Bronchial epithelial cell (primary cell): ENCODE measurements at places on chromosomes 7 and 10.

- no peak for DNase-seq
These were observed 85.4 kb upstream of the PDGFA start for GRCh38 chr7:604884-605531.

- DNase-seq = no peak
These were observed 14.9 kb upstream of the SLIT1 start for GRCh38 chr10:97200616-97201015.

DNA sequence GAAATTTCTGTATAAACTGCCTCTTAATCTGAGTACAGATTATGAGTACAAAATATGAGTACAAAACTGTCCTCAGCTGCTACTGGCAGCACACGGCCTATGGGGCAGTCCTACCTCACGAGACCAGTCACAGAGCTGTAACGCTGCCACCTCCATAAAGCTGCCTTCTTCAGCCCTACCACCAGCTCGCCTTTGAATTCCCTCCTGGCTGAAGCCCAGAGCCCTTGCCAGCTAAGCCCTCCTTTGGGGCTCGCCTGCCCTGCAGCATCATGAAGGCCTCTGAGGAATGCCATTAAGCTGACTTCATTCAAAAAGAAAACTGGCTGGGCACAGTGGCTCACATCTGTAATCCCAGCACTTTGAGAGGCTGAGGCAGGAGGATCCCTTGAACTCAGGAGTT, 180.0 kb upstream of the SH2B2 start:
- no peak for DNase-seq

DNA sequence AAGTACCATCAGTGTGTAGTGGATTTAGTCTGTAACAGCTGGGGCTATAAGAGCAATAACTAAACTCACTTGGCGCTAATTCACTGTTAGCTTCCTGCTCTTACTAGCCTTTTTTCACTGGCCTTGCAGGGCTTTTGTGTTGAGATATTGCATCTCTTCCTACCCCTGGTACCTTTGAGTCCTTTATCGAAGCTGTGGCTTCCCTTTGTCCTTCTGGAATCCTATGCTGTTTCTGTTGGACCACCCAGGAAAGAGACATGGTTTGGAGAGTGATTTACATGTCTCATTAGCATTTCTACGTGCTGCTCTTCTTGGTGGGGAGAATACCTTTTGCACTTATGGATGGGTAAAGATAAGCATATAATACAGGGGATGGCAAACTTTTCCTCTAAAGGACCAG, 103.8 kb downstream of the MLLT10 start:
- no peak for DNase-seq

GRCh38 chr7:151035026-151035717, 6.9 kb downstream of the ABCB8 start:
- no peak for DNase-seq

GRCh38 chr7:70380421-70381015, 751.4 kb upstream of the GALNT17 start:
- DNase-seq = no peak

DNA sequence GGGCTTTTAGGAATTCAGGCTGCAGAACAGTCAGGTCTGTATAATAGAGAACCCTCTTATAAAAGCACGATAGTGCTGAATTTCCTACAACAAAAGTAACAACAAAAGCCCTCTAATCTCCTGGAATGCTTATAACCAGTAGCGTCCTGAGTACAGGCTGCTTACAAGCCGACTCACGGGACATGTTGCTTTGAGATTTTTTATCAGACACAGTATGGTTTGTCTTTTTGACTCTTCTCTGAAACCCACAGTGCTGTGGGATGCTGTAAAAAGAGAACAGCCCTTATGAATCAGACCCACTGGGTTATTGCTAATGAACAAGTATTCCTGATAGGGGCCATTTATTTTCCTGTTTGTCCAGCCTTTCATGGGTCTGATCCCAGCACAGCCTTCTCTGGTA, 59.4 kb downstream of the PLPP4 start:
- no peak for DNase-seq

DNA sequence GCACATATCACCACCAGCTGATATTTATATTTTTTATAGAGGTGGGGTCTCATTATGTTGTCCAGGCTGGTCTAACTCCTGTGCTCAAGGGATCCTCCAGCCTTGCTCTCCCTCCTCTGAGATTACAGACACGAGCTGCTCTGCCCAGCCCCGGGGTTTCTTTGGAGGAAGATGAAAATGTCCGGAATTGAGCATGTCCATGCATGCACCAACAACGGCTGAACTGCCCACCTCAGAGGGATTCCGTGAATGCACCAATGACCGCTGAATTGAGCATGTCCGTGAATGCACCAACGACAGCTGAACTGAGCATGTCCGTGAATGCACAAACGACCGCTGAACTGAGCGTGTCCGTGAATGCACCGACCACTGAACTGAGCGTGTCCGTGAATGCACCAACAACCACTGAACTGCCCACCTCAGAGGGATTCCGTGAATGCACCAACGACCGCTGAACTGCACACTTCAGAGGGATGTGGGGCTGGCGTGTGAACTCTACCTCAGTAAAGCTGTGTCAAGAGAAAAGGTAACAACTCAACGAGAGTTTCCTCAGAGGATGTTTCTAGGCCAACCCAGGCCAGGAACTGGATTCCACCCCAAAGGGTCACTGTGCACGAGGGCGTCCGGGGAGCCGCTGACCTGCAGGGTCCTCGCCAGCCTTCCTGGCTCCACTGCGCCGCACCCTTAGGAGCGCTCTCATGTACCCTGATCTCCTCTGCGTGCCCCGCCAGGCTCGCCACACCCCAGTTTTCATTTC, 34.9 kb upstream of the INPP5A start:
- no peak for DNase-seq

DNA sequence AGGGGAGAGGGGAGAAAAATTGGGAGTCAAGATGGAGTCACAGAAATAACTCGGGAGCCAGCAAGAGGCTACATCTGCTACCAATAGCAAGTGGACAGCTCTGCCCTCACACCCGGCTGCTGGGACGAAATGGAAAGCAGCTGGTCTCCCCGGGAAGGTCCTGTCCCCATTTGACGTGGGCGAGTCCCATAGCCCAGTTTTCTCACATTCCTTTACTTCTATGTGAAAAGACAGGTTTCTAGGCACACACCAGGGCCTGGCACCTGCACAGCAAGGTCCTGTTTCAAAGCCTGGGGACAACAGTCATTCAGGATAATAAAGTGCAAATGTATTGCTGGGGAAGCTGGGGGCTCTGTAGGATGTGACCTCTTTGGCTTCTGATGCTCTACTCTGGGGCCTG, 162.6 kb downstream of the OAT start:
- DNase-seq = no peak

GRCh38 chr7:123571187-123571586, 13.6 kb upstream of the NDUFA5 start:
- DNase-seq = no peak

- DNase-seq = peak; percentile 11
These were observed 707 bp upstream of the GHITM start for GRCh38 chr10:84138478-84139125.

- DNase-seq = no peak
These were observed 3.8 kb upstream of the HOXA4 start for GRCh38 chr7:27134392-27134791.

GRCh38 chr10:90174531-90174930, 473.1 kb downstream of the KIF20B start:
- no peak for DNase-seq

GRCh38 chr7:22114440-22114981, 168.8 kb upstream of the CDCA7L start:
- DNase-seq = no peak

DNA sequence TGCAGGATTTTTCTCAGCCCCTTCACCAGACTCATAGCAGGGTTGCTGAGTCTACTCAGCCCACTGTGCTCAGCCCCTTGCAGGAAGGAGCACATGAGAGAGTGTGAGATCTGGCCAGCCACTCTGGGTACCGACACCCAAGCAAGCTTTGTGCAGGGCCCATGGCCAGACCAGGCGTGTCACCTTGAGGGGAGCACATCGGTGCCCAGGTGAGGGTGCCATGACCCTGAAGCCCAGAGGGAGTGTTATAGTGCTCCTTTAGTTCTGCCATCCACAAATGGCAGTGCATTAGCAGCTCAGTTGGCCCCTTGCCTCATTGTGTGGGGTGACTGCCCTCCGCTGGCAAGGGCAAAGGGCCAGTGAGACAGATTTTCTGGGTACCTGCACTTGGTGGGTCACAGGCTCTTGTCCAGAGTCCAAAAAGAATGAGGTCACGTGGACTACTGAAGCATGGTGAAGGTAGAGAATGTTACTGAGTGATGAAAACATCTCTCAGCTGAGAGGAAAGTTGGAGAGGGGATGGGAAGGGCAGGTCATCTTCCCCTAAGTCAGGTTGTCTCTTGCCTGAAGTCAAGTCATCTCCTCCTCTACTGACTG, 181.8 kb downstream of the MACC1 start:
- no peak for DNase-seq

- DNase-seq = peak; percentile 57
These were observed 24.0 kb upstream of the INPP5F start for GRCh38 chr10:119701861-119702260.

GRCh38 chr10:8053446-8054243, 843 bp upstream of the GATA3 start:
- peak; percentile 35 for DNase-seq

DNA sequence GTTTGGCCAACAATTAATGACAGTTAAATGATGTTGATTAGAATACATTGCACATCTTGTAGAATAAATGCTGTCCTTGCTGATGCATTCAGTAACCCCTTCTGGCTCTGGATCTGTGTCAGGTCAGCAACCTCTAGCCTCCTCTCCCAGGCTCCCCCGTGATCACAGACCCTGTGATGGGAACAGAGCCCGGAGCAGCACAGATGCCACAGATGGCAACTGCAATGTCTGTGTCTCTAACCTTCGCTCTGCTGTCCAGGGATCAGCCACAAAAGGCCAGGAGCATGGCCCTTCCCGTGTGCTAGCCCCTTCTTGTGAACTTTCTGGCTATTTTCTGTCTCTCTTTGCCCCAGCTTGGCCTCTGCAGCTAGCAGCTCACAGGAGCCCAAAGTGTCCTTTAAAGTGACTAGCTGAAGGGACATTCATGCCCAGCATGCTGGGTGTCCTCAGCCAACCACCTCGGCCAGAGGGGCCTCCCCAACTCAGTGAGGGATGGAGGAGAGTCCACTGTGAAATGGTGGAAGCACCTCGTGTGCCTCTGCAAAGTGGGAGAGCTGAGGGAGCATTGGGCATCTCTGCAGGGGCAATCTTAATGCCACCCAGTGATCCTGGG, 167.0 kb upstream of the TCERG1L start:
- DNase-seq = no peak

DNA sequence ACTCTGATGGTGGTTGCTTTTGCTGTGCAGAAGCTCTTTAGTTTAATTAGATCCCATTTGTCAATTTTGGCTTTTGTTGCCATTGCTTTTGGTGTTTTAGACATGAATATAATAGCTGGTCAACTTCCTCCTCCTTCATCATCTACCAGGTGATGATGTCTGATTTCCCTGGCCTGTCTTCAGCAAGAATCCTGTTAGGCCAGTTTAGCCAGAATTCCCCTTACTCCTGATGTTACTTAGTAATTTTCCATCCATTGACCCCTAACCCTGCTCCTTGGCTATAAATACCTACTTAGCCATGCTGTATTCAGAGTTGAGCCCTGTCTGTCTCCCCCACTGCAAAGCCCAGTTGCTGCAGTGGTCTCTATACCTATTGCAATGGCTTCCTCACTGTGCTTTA, 91.4 kb downstream of the ZNF777 start:
- DNase-seq = peak; percentile 65

DNA sequence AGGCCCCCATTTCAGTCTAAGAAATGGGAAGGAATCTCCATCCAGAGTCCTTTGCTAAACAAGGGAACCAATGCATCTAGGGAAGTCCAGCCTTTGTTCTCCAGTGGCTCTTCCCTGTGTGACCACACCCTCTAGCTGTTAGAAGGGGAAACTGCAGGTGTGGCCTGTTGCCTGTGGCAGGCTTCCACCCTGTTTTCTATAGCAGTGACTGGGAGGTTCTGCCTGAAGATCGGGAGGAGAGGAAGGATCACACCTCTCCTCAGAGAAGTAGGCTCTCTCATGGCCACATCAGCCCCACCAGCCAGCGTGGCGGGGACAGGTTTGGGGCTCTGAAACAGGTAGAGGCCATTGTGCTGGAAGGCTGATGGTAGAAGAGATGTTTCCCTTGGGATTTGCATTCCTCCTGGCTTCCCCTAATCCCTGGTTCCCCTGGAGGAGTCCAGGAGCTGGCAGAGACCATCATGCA, 47.7 kb upstream of the TRIM8 start:
- peak; percentile 60 for DNase-seq

DNA sequence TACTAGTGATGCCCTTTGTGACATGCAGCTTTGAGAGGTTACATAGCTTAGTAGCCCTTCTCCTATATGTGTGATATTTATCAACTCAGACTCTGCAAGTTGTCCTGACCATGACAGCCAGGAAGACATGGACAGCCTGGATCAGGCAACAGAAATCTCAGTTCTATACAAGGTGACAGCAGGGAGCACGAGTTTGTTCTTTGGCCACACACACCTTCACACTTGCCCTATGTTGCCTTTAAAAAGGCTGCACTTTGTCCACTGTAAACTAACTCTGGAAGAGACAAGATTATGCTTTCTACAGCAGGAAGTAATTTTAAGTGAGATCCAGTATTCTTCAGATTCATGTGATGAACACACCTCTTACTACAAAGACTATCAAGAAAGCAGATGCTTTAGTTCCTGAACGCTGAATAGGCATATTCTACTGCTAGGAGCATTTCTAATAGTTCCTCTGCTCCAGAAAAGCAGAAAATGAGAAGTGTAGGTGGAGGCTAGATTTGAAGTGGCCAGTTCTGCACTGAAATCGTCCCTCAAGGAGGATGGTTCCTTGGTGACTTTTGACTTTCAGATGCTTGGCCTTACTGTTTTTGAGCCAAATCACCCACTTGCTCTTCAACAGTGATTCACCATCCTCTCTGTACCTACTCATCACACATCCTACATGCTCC, 239.2 kb downstream of the COBL start:
- no peak for DNase-seq

DNA sequence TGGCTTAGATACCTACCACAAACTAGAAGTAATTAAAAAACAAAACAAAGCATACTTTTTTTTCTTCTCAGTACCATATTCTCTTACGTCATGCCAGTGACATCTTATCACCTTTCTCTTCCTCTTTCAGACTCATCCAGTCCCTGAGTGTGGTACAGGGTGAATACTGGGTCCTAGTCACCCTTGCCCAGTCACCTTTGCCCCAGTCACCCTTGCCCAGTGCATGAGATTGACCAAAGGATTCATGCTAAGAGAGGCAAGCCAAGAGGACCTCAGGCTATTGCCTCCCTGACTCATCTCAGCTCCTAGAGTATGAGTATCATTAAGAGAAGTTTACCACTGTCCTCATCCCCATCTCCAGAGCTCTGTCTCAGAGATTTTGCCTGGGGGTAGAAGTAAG, 10.0 kb upstream of the TSPAN12 start:
- DNase-seq = peak; percentile 38
